ENCODE measurements at places on chromosomes 5 and 9.
A peak's percentile ranks its signal among the peaks of the same experiment; 100 is the strongest.

- no peak for DNase-seq
Measured at GRCh38 chr9:3586066-3586465, 60.3 kb upstream of the RFX3 start.

DNA sequence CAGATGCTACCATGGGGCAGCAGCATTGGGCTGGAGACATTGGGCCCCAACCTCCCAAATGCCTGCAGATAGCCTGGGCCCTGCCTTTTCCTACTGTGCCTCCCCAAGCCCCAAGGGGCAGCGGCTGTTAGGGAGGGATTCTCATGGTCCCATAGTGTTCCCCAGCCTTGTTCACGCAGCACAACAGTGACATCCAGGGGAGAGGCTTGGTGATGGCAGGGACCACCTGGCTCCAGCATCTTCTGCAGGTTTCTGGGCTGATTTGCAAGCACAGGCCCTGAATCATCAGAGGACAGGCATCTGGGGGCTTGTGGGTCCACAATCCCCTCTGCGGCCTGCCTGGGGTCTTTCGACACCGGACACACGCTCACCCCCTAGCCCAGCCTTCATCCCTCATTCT, 354.6 kb downstream of the SLIT3 start:
- DNase-seq = peak; percentile 22

DNA sequence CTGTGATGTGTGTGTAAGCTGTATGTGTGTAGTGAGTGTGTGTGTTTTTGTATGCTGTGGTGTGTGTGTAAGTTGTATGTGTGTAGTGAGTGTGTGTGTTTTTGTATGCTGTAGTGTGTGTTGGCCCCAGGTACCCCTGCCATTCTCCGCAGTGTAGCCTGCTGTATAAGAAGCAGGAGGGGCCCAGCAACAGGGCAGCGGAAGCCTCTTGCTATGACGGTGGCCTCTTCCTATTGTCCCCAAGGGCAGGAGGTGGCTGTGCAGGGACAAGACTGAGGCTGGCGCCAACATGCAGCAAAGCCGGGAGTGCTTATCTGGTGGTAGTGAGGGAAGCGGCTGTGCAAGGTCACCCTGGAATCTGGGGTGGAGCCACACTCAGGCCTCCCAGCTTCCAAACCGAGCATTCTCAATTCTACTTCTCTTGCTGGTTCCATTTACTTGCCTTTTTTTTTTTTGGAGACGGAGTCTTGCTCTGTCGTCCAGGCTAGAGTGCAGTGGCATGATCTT, 5.1 kb downstream of the SPAAR start:
- DNase-seq = peak; percentile 25

DNA sequence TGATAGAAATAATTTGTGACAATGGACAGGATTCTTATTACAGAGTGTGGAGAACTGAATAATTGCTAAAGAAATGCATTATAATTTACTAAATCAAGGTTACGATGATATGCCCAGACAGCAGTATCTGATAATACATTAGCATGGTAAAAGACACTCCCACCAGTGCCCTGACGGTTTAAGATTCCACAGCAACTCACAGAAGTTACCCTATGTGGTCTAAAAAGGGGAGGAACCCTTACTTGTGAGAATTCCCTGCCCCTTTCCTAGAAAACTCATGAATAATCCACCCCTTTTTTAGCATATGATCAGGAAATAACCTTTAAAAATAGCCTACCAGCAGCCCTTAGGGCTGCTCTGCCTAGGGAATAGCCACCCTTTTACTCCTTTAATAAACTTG, 244.7 kb upstream of the SLC24A2 start:
- DNase-seq = no peak

DNA sequence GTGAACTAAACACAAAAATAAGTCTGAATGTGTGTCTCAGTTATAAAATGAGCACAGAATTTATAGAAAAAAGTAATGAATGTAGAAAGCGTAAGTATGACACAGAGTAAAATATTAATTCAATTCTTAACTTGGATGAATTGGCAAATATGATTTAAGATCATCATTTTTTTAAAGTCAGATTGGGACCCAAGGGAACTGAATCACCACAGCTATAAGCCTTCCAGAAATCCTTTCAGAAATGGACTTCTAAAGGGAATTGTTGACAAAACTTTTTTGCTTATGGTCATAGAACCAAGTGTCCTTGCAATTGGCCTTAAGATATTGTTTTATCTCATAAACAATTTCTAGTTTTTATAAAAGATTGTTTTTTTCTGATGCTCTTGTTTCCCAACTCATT, 495.1 kb upstream of the DAB2 start:
- no peak for DNase-seq

DNA sequence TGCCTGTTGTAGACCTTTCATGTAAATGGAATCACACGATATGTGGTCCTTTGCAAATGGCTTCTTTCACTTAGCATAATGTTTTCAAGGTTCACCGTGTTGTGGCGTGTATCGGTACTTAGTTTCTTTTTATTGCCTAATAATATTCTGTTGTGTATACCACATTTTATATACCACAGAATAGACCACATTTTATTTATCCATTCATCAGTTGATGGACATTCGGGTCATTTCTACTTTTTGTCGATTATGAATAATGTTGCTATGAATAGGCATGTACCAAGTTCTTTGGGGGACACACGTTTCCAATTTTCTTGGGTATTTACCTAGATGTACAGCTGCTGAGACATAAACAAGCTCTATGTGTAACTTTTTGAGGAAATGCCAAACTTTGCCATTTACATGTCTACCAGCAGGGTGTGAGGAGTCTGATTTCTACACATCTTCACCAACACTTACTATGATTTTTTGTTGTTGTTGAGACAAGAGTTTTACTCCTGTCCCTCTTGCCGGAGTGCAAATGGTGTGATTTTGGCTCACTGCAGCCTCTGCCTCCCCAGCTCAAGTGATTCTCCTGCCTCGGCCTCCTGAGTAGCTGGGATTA, 144.7 kb downstream of the RGS3 start:
- no peak for DNase-seq

DNA sequence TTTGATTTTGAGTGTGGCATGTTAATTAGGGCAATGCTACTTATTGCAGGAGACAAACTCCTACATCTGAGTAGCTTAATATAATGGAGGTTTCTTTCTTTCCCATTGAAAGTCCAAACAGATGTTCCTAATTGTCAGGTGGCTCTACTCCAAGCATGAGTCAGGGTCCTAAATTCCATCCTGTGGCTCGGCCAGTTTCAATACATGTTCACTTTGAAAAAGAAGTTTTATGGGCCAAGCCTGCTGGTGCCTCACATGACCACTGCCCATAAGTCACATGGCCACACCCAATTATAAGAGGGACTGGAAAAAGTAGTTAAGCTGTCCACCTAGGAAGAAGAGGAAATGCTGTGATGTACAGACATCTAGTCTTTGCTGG, 170.4 kb downstream of the ARRDC3 start:
- DNase-seq = peak; percentile 96
